Fibroblast of the aortic adventitia (primary cell): ENCODE measurements at places on chromosomes 12 and 14.

- peak; percentile 87 for DNase-seq
These were observed 6.8 kb upstream of the ASIC1 start for GRCh38 chr12:50050410-50051098.

GRCh38 chr12:68821357-68822188, 13.6 kb downstream of the MDM2 start:
- no peak for DNase-seq

- DNase-seq: peak; percentile 43
These were observed 106.7 kb downstream of the RPS29 start for GRCh38 chr14:49479432-49479831.

- DNase-seq: no peak
These were observed 732.5 kb downstream of the GALC start for GRCh38 chr14:87260460-87260859.

GRCh38 chr14:55316564-55316963, 45.3 kb downstream of the FBXO34 start:
- no peak for DNase-seq

- DNase-seq: no peak
These were observed 1.3 kb downstream of the PPFIA2 start for GRCh38 chr12:81757731-81758365.

GRCh38 chr12:44885902-44886301, 9.8 kb upstream of the NELL2 start:
- no peak for DNase-seq

DNA sequence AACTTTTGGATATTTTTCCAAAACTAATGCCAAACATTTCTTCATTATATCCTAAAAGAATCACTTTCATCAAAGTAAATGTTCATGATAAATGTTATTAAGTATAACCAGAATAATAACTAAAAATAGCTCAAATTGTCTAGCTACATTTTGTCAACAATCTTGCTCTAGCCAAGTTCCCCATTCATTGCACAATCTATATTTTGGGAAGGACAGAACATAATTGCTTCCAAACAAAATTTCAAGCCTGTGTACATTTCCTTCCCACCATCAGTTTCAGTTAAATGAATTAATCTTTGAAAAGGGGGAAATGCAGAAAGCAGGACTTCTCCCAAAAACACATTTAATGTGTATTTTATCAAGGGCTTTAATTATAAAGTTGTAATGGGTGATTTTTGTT, 98.0 kb upstream of the PLEKHG7 start:
- peak; percentile 19 for DNase-seq

GRCh38 chr14:55807053-55807880, 227.3 kb downstream of the KTN1 start:
- DNase-seq: peak; percentile 97

DNA sequence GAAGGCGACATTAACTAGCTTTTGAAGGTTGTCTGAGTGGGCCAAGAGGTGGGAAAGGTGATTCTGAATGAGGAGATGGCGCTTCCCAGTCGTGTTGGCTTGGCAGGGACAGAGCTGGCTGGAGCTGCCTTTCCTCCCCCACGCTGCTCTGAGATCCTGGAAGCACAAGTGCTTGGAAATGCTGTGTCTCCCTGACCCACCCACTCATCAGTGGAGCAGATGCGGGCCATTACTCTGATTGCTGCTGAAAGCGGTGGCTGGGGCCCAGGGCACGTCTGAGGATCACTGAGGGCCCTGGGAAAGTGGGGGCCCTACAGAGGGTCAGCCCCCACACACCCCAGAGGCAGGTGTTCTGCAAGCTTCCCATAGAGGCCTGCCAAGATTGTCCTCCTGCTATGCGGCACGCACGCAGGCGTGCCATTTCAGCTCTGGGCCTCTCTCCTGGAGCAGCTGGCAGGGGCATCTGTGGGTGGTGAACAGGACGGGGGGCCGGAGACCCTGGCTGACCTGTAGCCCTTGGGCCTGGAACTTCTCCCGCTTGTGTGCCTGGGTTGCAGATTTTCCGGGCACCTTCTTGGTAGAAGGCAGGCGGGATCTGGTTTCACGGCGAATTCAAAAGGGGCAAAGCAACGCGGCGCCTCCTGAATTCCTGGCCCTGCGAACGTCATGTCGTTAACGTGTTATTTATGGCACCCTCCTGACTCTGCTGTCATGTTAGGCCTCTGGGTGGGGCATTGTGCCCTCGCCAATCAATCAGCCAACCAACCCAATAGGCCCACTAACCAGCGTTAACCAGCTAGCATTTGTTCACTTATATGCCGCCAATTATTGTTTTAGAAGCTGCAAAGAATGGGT, 133.8 kb upstream of the TBX3 start:
- DNase-seq: no peak

GRCh38 chr12:92138626-92139025, 7.0 kb downstream of the BTG1 start:
- no peak for DNase-seq

DNA sequence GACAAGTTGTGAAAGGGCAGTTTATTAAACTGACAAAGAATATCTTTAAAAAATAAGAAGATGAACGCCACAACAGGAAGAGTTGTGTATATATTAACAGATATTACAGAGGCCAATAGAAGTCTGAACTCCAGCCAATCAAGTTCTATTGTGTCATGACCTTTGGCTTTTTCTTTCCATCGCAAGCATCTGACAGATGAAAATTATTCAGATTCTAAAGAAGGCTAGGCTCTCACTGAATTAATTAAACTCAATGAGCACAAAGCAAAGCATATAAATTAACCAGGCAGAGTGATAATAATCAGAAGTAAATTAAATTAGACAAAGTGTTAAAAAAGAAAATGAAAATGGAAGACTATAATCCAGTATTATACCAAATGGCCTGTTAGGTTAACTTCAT, 62.0 kb upstream of the PYGL start:
- DNase-seq: no peak

DNA sequence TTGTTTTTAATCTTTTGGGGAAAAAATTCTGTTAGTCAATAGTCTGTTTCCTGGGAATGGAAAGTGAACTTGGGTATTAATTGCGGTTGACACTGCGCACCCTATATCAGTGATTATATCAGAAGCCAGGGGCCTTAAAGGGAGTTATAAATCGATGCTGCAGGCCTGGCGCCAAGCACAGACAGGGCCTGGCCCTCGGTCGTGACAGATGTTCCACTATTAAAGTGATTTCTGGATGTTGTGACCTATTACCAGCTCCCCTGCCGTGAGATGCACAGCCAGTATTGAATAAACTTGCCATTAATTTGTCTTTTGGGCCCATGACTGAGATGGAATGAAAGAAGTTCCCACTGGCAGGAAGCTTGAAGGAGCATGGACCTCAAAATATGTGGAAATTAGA, 45.1 kb upstream of the KITLG start:
- DNase-seq: no peak

DNA sequence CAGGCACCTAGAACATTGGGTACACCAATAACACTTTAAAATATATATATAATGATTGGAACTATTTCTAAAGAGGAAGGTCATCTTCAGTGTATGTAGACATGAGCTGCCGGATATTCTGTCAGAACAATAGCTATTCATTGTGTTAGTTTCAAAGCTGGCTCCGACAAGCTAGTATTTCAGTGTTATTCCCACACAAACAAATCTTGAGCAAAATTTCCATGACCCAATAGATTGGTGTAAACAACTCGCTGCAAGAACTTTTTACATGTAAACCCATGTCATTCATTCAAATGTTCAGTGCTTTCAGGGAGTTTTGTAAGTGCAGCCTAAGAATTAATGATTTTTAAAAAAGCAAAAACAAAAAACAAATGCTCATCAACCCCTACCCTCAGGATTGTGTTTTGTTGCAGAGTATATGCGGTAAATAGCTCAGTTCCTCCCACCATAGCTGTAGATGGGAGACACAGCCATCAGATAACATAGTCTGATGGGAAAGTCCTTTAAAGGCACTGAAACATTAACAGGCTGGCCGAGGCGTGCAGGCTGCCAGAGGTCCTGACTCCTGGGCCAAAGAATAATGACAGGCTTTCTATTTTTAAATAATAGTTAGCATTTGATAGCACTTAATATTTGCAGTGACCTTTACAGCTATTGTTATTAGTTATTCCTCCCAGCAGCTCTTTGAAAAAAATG, 150.3 kb upstream of the ARHGAP5 start:
- DNase-seq: no peak

DNA sequence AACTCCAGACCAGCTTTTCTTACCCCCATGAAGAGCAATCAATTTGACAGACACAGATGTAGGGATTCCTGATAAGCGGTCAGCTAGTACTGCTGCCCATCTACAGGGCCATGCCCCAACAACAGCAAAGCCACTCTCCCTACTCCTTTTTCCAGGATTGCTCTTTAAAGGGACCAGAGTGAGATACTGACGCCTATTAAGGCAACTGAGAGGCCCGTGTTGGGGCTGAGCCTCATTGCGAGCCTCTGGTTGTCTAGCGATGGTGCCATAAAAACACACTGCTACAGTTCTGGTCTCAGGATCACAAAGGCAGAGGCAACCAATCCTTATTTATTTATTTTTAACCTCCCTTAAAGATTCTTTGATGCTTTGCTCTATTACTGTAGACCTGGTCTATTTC, 31.1 kb downstream of the AK7 start:
- no peak for DNase-seq

GRCh38 chr14:51462706-51463105, 189.0 kb upstream of the FRMD6 start:
- DNase-seq: no peak

GRCh38 chr12:118544569-118544968, 168.2 kb downstream of the SUDS3 start:
- no peak for DNase-seq

DNA sequence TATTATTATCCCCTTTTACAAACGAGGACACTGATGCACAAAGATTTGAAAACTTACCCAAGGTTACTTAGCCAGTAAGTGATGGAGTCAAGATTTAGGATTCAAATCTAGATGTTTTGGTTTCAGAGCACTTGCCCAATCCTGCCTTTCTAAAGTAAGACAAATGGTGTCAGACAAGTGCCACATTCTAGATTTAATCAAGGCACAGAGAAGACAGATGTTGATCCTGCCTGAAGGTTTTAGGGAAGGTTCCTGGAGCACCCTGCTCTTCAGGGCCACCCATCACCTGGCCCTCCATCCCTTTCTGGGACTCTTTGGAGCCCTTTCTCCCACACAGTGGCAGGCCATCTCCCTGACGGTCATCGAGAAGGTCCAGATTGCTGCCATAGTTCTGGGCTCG, 2.9 kb downstream of the MARCHF9 start:
- DNase-seq: no peak

DNA sequence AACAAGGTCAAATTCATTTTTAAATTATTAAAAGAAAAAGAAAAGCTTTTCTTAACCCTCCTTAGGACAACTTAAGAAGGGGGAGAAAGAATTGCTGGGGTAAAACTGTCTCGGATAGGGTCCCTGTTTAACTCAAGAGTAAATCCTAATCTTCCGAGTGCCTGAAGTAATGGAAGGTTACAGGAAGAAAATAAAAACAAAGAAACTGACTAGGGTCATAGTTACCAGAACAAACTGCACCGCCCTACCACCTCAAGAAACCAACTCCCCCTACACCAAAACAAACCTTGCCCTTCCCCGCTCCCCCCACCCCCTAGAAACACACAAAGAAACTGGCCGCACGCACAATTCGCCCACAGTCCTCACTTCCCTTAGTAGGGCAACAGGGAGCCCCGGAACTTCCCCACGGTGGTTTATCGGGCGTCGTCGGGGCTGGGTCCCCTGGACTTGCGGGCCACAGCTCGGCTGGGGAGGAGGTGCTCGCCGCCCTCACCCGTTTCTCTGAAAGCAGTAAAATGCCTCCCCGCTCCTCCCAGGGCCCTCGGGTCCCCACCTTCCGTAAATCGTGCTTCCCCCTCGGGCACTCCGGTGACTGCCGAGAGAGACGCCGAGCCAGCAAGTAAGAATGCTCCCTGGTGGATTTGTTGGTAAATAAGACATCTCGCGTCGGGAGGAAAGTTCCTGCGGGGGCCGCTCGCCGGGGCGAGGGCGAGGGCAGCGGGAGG, 2.4 kb downstream of the SINHCAF start:
- no peak for DNase-seq

DNA sequence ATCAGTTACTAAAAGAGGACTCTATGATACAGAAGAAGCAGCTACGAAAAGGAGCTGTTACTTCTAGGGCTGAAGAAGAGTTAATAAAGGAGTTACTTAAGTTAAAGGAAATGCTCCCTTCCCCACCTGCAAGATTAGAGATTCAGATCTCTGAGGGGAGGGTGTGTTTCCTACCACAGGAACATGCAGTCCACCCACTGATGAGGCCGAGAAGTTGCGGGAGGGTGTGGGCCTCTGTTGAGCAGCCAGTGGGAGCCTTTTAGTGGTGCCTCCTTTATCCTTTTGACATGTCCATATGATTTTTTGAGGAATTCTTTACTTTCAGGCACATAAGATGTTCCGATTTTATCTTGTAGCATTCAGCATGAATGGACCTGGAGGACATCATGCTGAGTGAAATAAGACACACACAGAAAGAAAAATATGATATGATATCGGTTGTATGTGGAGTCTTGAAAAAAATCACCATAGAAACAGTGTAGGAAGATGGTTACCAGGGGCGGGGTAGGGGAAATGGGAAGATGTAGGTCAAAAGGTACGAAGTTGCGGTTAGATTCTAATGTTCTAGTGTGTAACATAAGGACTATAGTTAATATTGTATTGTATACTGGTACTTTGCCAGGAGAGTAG, 4.4 kb upstream of the M6PR start:
- DNase-seq: no peak

- DNase-seq: no peak
These were observed 67.2 kb downstream of the KSR2 start for GRCh38 chr12:117901631-117902030.

DNA sequence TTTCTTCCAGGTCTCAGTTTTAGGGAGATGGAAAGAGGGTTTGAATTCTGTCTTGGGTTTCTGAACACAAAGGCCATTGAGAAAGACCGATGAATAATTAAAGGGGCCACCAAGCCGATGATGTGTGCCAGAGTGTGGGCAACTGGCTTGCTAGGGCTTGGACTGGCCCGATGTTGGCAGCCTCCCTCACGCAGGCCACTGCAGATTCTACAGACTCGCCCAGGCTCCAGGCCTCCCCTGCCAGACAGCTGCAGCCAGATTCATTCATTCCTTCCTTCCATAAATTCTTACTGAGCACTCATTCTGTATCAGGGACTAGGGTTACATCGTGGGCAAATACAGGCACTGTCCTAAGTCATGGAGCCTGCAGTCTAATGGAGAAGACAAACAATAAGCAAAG, 34.9 kb downstream of the ACTN1 start:
- no peak for DNase-seq

GRCh38 chr12:89933911-89934310, 225.3 kb upstream of the ATP2B1 start:
- peak; percentile 93 for DNase-seq

DNA sequence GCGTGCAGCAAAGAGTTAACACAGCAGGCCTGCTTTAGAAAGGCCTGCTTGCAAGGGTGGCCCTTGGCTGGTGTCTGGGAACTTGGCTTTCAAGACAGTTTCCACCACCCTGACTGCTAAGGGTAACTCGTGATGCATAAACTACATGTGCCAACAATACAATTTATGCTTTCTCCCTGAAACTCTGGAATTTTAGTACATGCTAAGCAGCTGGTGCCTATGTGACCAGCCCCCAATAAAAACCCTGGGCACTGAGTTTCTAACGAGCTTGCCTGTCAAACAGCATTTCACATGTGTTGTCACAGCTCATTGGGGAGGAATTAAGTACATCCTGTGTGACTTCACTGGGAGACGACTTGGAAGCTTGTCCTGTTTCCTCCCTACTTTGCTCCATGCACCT, 133.1 kb downstream of the SLC5A8 start:
- DNase-seq: peak; percentile 64

GRCh38 chr12:74818412-74818811, 280.8 kb downstream of the ATXN7L3B start:
- no peak for DNase-seq

GRCh38 chr12:27336282-27336653, 3.6 kb downstream of the BMAL2 start:
- no peak for DNase-seq
